AG09319 (cell line): ENCODE measurements at places on chromosomes 1 and 21.

DNA sequence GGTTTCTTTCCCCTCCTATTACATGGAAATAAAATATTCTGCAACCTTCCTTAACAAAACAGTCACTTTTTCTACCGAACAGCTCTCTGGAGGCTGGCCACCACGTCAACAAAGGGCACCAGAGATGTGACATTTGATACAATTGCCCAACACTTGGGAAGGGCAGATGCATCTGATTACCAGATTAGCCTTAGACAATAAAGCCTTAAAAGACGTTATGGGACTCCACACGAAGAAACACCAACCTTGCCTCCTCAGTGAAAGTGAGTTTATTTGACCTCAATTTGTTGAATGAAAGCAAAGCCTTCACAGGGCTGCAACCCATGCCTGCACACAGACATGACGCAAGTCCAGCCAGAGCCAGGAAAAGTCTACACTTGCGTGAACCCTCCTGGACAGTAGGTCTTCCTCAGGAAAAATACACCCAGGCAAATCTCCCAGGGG is 136.1 kb downstream of the TGFBR3 start:
- no peak for DNase-seq

GRCh38 chr1:41564741-41565475 is 80.4 kb upstream of the EDN2 start:
- no peak for DNase-seq

DNA sequence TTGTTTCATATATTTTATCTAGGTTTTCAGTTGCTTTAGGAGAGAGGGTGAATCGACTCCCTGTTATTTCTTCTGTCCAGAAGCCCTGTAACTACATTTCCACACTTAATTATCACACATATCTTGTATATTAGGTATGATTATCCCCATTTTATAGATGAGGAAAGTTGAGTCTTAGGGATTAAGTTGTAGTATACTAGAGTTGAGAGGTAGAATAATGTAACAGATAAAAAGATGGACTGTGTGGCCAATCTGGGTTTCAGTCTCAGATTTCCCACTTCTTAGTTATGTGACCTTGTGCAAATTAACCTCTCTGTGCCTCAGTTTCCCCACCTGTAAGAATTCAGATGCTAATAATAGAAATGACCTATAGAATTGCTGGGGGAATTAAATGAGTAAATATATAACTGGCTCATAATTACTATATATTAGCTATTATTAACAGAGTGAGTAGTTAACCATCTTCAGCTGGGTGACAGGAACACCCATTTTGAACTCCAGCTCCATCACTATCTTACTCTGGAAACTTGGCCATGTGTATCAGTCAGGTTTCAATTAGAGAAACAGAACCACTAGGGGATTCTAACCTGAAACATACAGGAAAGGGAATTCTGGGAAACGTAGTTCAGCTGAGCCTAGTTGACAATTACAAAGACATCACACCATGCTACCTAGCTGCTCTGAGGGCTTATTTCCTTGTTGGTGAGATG is 20.4 kb upstream of the FOXO6 start:
- no peak for DNase-seq

GRCh38 chr21:44530221-44530902 is 9.6 kb downstream of the KRTAP10-1 start:
- no peak for DNase-seq

GRCh38 chr1:67433837-67434236 is 3.6 kb upstream of the SERBP1 start:
- DNase-seq: no peak

DNA sequence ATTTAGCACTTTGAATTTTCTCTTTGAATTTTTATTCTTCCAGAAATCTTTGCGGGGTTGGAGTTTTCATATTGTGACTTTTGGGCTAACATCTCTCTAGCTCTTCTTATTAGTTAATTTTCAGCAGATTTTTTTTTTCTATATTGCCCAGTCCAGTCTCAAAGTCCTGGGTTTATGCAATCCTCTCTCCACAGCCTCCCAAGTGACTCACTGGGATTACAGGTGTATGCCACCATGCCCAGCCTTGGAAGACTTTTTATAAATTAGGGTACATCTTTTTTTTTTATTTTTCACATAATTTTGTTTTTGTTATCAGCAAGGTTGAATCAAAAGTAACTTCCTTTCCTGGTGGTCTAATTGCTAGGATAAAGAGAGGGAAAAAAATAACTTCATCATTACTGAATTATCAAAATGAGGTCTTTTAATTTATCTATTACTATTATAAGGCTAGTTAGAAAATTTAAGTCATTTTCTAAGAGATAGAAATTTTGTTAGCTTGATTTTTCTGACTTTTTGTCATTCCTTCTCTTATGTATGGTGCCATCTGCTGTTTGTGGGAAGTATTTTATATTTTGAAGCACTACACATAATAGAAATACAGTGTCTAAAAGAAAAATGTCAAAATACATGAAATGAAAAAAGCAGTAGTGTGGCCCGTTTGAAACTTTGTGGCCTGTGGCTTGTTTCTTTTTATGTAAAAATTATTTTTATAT is 273.4 kb upstream of the CACYBP start:
- DNase-seq: no peak

GRCh38 chr1:164755690-164756089 is 196.7 kb downstream of the PBX1 start:
- DNase-seq: no peak

- DNase-seq: no peak
Observed at GRCh38 chr1:201374364-201374763, 3.1 kb downstream of the TNNT2 start.

- no peak for DNase-seq
Observed at GRCh38 chr1:51266791-51267190, 30.7 kb downstream of the RNF11 start.

GRCh38 chr1:17700945-17701810 is 54.0 kb upstream of the ACTL8 start:
- DNase-seq: no peak

DNA sequence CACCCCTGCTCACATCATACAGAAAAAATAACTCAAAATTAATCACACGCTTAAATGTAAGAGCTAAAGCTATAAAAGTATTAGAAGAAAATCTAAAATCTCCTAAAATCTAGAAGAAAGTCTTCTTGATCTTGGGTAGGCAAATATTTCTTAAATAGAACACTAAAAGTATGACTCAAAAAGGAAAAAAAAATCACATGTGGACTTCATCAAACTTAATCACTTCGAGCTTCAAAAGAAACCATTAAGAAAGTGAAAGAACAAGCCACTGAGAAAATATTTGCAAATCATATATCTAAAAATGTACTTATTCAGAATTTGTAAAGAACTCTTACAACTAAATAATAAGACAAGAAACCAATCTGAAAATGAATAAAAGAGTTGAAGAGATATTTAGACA is 32.7 kb downstream of the LRRC52 start:
- no peak for DNase-seq

DNA sequence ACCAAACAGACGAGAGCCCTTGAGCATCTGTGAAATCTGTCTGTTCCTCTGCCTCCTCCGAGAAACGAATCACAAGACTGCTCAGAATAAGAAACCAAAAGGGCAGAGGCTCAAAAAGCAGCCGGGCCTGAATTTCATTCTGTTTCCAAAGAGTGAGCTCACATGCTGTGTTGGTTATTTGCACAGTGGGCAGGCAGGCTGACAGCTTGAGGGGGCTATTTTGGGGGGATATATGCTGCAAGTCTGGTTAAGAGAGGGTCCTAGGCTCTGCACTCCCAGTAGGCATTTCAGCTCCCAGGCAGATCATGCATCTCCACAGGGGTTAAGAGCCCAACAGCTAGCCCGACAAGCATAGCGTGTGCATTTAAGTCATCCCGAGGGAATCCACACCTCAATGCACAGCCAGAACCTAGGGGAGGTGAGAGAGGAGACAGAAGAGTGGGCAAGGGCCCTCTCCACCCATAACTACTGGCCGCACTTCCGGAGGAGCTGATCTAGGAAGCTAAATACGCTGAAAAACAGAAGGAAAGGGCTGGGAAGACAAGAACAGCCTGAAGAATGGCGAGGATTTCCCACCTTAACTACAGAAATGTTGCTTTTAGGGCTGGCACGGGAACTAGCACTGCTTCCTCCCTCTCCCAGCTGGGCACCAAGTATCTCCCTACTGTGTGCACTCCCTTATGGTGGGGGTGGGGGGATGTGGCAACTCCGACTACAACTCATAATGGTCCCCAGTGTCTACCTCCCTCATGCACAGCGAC is 3.7 kb downstream of the PGBD5 start:
- DNase-seq: no peak

- peak; percentile 91 for DNase-seq
Observed at GRCh38 chr1:45011837-45012638, at the start of gene UROD. Gene UROD (plus strand): TSS chr1:45012254. CDS start chr1:45012266, 12 bp downstream.

GRCh38 chr1:52636721-52637695 is 4.0 kb downstream of the SHISAL2A start:
- no peak for DNase-seq

GRCh38 chr1:110471131-110471530 is 20.2 kb downstream of the PROK1 start:
- DNase-seq: no peak

DNA sequence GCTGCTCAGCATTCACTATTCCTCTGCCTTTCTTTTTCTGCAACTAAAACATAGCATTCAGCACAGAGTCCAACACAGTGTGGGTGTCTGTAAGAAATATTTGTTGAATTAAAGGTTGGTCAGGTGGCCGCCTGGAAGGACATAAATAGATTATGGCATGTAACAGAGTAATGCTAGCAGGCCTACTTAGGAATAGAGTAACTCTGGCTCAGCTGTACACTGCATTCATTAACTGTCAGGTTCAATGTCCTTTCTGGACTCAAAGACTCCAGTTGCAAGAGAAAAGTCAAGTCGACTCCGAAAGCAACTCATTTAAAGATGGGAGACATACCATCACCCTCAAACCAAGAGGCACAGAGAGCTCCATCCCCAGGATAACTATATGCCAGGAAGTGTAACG is 116.0 kb downstream of the LMX1A start:
- no peak for DNase-seq

DNA sequence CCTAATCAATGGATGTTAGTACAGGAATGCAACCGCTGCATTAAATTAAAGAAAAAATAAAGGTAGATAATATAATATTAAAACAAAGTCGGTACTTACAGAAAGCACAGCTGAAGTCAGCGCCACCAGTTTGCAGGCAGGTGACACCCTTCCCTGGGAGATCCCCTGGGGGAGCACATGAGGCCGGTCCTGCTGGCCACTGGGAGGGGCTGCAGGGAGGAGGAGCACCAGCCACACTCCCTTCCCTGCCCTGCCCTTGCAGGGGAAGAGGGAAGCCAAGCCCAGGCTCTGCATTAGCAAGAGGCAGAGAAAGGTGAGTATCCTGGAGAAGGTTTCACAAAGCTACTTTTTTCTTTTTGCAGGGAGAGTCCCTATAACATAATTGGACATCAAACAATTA is 507.0 kb downstream of the AJAP1 start:
- no peak for DNase-seq

GRCh38 chr1:247110627-247111258 is 6.6 kb upstream of the ZNF669 start:
- DNase-seq: no peak

GRCh38 chr21:35394634-35395369 is 345.7 kb upstream of the RUNX1 start:
- DNase-seq: no peak

- no peak for DNase-seq
Observed at GRCh38 chr21:15976807-15977206, 247.0 kb downstream of the USP25 start.

- no peak for DNase-seq
Observed at GRCh38 chr1:246146804-246147523, 360.1 kb downstream of the SMYD3 start.

GRCh38 chr1:25040122-25040685 is 110.1 kb upstream of the RUNX3 start:
- no peak for DNase-seq

- DNase-seq: no peak
Observed at GRCh38 chr21:26840201-26840600, 5.0 kb downstream of the ADAMTS1 start.

DNA sequence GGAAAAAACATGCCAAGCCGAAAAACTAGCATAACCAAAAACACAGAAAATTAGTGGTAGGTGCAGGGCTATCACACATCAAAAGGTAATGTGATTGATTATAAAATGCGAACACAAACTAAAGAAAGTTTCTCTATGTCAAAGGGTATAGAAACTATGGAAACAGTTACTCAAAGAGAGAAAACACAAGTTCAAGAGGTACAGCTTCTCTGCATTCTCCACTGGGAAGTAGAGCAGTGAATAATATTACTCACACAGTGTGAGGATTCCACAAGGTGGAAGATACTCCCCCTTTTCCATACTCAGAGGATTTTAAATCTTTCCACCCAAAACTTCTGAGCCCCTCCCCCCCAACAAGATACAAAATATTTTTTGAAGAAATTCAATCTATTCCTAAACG is 18.6 kb downstream of the AKT3 start:
- no peak for DNase-seq

DNA sequence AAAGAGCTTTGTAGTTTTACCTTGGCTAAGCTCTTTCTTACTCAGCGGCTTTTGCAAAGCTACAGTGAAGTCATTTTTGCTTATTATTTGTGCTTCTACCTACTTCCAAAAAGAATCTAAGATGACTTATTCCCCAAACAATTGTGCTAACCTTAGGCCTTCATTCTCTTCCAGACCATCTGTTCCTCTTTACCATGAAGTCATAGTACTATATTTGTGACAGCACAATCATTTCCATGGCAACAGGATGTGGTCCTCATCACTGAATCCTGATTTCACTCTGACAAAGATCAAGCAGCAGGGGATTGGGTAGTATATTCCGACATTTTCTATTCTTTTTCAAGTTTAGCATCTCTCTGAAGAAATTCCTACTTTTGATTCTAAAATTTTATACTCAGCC is 24.8 kb upstream of the NMNAT2 start:
- DNase-seq: no peak

DNA sequence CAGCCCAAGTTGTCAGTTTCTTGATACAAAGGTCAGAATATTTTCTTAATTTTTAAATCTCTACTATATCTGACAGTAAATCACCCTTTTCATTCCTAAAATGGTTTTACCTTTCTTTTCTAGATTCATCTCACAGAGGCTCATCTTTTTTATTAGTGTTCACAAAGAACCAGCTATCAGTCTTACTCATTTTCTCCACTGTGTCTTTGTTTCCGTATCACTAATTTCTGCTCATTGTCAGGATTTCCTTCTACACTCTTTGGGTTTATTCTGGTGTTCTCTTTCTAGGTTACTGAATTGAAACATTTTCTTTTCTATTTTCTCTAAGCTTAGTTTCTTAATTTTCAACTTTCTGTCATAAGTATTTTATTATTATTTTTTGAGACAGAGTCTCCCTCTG is 8.7 kb downstream of the AGPAT3 start:
- no peak for DNase-seq

DNA sequence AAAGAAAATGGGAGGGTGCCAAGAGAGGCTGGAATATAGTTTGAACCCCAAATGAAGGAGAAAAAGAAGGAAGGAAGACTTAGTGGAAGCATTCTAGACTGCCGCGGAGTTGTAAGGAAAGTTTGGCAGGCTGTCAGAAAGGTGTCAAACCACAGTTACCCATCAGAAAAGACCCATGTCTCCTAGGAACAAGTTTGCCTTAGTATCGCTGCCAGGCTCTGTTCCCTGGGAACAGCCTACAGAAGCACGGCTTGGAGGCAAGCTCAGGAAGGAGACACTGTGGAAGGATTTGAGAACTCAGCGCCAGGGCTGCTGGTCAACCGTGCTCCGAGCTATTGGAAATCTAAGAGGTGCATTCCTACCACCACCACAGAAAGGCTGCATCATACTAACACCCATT is 197.4 kb downstream of the RRAGC start:
- no peak for DNase-seq

GRCh38 chr1:21308847-21309652 is 18.8 kb upstream of the ECE1 start:
- no peak for DNase-seq

- DNase-seq: peak; percentile 47
Observed at GRCh38 chr1:16984717-16985116, 4.3 kb upstream of the MFAP2 start.

- no peak for DNase-seq
Observed at GRCh38 chr1:3536420-3537195, 74.7 kb downstream of the MEGF6 start.
